ENCODE measurements at places on chromosomes 12 and 14.

DNA sequence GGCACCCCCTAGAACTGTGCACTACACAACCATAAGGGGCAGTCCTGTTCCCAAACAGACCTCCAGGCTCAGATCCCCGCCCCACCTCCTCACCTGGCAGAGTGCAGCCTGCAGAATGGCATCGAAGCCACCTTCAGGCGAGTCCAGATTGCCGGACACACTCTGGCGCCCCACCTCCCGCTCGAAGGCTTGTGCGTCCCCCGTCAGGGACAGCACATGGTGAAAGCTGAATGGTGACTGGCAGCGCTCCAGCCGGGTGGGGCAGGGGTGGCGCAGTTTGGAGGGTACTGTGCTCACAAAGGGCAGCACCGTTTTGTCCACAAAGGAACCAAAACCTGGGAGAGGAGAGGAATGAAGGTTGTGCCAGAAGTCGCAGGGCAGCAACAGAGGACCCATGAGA, 10.6 kb downstream of the ITGB7 start:
- DNase-seq, result no peak

DNA sequence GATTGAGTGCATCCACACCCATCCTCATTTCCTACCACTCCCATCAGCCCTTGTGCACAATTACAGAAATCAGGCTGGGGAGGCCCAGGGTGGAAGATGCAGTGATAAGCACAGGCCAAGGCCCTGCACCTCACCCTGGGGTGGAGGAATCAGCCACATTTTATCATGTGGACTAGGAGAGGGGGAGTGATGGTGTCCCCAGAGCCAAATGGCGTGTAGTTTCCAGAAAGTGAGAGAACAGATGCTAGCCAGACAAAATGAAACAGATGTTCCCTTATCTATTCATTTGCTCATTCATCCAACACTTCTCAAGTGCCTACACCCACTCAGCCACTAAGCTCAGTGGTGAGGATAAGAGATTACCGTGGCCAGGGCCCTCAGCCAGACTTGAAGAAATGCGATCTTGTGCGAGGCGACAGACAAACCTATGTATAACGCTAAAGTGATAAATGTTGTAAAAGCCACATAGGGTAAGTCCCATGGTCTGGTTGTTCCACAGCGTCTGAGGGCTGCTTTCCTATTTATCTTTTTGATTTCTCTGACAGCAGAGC, 93.6 kb downstream of the STAB2 start:
- no peak for DNase-seq

- peak; percentile 2 for DNase-seq
These were observed 46.0 kb downstream of the MYO1H start for GRCh38 chr12:109393437-109394345.

GRCh38 chr12:26966842-26967241, 28.6 kb downstream of the FGFR1OP2 start:
- no peak for DNase-seq

- DNase-seq, result peak; percentile 51
These were observed 1.6 kb upstream of the ASB2 start for GRCh38 chr14:93977790-93978581.
